ENCODE measurements at places on chromosomes 2 and 18. TPM values are rescaled to one million over a fixed set of nuclear protein-coding genes. Genes with fewer than 3 reads are reported as not detected.

GRCh38 chr2:200297989-200298388, 8.5 kb upstream of the SPATS2L start:
- DNase-seq, result no peak
- H3K4me1 ChIP-seq, result no peaks in the 10 kb centered on the region
- no peak overlapping the region for H3K4me3 ChIP-seq
- no peak overlapping the region for H3K27ac ChIP-seq
- H3K27me3 ChIP-seq, result no peaks in the 10 kb centered on the region

DNA sequence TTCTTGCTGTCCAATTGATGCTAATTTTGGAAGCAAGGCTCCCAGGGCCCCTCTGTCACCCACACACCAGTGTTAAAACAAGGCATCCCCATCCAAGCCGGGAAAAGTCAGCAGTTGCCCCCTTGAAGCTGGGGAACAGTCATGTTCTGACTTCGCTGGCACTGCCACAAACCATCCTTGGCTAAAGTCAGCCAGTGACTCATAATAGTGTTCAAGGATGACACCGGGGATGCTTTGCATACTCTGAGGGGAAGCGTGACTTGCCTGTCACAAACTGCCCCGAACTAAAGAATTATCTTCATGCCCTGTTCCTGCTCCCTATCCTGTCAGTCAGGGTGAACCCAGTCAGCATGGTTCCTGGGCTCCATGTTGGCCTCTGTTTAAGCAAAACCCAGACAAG, 37.0 kb downstream of the TGFA start:
- no peaks in the 10 kb centered on the region for H3K27me3 ChIP-seq
- no peak for DNase-seq
- no peaks in the 10 kb centered on the region for H3K36me3 ChIP-seq
- no peak overlapping the region for H3K27ac ChIP-seq
- H3K4me1 ChIP-seq, result no peaks in the 10 kb centered on the region

DNA sequence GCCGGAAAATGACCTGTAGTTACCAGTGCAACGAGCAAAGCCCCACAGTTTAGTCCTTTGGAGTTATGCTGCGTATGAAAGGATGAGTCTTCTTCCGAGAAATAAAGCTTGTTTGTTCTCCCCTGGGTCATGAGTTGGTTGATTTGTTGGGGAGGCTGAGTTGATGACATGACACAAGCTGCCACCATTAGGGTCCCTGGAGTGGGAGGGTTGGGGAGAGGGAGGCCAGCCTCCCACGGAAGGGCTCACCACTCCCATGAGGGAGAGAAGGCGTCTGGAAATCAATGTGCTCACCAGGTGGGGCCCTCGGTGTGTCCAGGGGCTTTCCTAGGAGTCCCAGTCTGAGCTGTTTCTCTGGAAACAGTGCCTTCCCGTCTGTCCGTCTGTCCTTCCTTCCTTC, 7.4 kb upstream of the DGKD start:
- no peak overlapping the region for H3K27ac ChIP-seq
- H3K27me3 ChIP-seq, result no peaks in the 10 kb centered on the region
- no peaks in the 10 kb centered on the region for H3K36me3 ChIP-seq

- H3K36me3 ChIP-seq, result peaks cover 31% of the 10 kb centered on the region
- peak overlapping the region; percentile 87 for H3K4me3 ChIP-seq
- DNase-seq, result no peak
- peak overlapping the region; percentile 89 for H3K27ac ChIP-seq
- H3K27me3 ChIP-seq, result no peaks in the 10 kb centered on the region
These were observed 1.1 kb upstream of the RPL37A start for GRCh38 chr2:216497382-216498069.

DNA sequence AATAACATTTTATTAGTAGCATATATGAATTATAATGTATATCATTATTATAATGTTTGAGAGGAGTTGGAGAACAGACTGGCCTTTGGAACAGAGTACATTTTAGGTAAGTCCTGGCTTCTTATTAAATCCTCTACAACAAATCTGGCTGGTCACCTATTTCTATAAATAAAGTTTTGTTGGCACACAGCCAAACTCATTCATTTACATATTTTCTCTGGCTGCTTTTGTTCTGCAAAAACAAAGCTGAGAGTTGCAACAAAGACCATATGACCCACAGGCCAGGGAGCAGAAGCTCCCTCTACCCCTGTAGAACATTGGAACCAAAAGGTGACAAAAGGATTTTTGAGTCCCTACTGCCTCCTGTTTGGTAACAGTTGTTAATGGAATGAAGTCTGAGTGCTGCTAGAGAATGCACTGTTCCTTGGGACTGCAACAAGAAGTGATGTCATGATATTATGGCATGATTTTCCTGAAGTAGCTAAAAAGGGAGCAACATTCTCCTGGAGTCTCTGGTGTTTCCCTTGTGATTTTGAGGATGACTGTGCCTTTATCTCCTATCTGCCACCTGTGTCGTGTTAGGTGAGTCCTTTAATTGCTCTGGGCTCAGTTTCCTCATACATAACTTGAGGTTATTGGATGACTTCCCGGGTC, 22.0 kb upstream of the SP9 start:
- no peaks in the 10 kb centered on the region for H3K36me3 ChIP-seq
- no peak for DNase-seq
- H3K4me1 ChIP-seq, result no peaks in the 10 kb centered on the region
- peaks cover 3% of the 10 kb centered on the region for H3K27me3 ChIP-seq

GRCh38 chr2:127034051-127034450, 72.9 kb downstream of the BIN1 start:
- no peaks in the 10 kb centered on the region for H3K27me3 ChIP-seq
- DNase-seq, result no peak
- no peaks in the 10 kb centered on the region for H3K4me1 ChIP-seq
- H3K4me3 ChIP-seq, result no peak overlapping the region
- no peaks in the 10 kb centered on the region for H3K36me3 ChIP-seq

- no peaks in the 10 kb centered on the region for H3K27me3 ChIP-seq
- H3K4me1 ChIP-seq, result no peaks in the 10 kb centered on the region
- DNase-seq, result no peak
- H3K36me3 ChIP-seq, result no peaks in the 10 kb centered on the region
These were observed at the start of gene SLC9A4 for GRCh38 chr2:102473020-102473419. TSS of gene SLC9A4 (plus strand) at chr2:102473226. CDS start at chr2:102473760, 534 bp downstream.

AQP12B gene
- not detected for total RNA-seq

All from gastrocnemius medialis (tissue), 4 donors.